Midbrain (tissue), 1 donor: ENCODE measurements at places on chromosomes 13 and 19.

GRCh38 chr19:50910722-50911121, 473 bp downstream of the KLK4 start:
- no peak for DNase-seq

GRCh38 chr13:111247552-111247951, 72.9 kb upstream of the TEX29 start:
- no peak for DNase-seq

DNA sequence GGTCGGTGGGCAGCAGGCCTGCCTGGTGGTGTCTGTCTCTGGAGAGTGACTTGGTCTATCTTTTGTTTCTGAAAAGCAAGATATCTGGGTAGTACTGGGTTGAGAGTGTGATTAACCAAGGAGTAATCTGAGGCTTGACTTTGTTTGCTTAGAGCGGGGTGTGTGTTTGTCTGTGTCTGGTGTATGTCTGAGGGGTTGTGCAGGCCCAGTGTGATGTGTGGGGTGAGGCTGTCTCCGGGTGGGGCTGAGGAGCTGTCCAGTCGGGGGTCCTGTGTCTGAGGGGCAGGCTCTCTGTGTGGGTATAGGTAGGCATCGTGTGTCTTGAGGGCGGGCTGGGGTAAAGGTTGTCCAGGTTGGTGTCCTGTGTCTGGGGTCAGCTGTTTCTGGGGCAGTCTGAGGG, 11.1 kb upstream of the TIMM50 start:
- no peak for DNase-seq

DNA sequence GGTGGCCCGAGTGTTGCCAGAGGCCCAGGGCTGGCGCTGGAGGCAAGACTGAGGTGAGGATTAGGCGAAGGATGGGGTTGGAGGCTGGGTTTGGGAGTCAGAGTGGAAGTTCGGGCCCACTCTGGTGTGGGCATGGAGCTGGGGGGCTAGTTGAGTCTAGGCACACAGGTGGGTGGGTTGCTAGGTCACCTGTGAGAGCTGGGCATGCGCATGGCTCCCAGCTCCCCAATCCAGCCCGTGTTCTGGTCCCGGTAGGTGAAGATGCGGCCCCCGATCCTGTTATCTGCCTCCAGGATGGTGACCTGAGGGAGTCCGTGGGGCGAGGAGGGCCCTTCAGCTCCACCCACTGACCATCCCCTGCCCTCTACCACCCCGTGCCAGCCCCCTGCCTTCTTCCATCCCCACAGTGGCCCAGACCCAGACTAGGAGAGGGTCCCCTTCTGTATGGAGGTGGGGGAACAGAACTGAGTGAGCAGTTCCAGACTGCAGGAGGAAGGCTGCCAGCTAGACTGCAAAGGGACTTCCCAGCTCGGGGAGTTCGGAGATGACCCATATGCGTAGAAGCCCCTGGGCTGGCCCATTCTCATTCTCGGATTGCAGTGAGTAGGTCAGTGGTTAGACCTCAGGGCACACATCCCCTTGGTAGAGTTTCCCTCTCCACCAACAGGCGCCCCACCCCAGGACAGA, 1.7 kb downstream of the IL4I1 start:
- no peak for DNase-seq

GRCh38 chr13:101967216-101967615, 434.6 kb downstream of the FGF14 start:
- DNase-seq: no peak

DNA sequence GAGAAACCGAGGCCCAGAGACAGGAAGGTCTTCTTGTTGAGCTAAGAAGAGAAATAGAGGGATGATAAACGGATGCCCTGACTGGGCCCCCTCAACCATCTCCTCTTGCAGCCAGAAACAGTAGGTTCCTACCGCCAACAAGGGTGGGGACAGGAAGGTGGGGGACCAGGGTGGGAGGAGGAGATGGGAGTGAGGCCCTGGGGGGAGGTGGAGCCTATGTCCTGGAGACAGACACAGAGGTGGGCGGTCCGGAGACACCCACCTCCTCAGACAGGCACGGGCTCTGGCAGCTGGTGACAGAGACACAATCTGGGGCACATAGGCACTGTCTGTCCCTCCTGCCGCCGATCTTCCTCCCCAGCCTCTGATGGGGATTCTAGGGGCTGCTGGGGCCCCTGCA, 16.9 kb downstream of the GADD45B start:
- DNase-seq: no peak

DNA sequence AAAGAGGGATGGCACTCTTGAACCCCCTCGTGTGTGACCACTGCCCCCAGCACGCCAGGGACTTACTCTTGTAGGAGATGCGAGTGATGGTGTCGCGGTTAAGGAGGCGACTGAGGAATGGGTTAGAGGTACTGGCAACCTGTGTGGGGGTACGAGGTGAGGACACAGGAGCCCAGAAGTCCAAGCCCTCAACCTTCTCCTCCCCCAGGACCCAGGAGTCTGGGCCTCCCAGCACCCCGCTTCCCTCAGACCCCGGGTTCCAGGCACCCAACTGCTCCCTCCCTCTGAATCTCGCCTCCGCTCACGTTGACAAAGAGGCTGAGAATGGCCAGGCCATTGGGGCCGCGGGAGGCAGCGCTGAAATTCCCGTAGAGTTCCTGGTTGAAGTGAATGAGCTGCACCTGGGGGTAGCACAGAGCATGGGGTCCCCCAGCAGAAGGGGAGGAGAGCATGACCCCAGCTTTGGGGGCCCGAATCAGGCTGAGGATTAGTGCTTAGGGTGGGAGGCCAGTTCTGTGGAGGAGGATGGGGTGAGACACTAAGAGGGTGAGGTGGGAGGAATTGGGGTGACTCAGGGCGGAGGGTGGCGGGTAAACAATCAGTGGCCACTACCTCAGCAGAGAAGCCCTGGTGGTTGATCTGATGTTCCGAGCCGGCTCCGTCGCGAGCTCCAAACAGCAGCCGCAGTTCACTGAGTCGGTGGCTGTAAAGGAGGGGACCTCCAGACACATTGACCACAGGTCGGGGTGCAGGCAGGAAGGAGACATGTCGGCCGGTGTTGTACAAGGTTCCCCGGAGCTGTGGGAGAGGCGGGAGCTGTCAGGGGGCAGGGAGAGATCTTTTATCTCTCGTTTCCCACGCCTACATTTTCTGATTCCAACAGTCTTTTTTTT, 2.5 kb upstream of the DBP start:
- no peak for DNase-seq

GRCh38 chr19:17951990-17952976, 14.6 kb upstream of the KCNN1 start:
- DNase-seq: no peak

DNA sequence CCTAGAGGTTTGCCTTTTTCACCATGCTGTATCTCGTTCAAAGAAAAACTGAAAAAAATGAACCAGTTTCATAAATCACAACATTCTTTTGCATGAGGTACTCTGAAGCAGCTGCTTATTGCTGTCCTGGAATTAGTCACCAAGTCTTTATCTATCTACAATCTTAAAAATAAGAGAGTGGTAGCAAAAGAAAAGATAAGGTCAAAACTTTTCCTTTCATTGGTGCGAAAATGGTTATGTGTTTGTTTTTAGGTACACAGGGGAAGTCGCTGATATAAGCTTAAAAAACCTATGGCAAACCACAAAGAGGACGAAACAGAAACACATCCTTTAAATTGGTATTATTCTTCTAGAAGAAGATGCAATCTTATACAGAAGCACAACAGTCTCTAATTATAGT, 20.7 kb downstream of the OBI1 start:
- DNase-seq: no peak

DNA sequence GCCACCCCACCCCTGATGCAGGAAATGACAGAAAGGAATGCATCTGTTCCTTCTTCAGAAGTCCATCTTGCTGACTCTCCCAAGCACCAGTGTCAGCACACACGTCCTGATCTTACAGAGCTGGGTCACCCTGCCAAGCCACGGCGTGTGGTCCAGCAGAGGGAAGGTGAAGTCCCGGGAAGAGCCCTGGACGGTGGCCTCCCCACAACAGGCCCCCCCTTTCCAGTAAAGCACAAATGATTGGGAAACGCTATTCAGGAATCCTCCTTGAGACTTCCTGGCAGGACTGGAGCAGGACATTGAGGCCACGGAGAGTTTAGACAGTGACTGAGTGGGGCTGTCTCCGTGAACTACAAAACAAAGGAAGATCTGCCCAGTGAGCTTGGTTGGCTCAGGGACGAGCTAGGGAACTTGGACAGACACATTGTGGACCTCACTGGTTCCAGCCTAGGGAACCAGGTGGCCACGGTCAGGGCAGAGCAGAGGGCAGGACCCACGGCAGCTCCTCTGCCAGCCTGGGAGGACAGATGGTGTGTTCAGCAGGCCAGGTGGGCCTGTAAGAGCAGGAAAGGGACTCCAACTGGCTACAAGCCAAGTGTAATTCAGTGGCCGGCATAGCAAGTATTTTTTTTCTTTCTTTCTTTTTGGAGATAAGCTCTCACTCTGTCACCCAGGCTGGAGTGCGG, 41.7 kb downstream of the ELL start:
- no peak for DNase-seq

- no peak for DNase-seq
Measured at GRCh38 chr13:40221460-40222201, 444.8 kb downstream of the FOXO1 start.

DNA sequence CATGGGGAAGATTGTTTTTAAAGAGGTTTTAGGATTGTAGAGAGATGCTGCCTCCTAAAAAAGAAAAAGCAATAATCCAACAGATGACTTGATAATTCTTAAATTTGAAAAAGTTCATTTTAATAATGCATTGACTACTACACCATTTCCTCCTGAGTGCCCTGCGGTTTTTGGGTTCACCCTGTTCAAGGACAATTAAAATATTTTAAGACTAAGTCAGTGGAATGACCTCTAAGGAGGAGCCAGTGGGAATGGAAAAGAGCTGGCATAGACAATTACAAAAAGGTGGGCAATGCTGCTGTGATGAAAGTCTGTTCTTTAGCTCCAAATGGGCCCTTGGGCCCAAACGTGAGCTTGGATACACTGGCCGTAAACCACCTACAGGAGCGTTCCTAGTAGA, 217.8 kb downstream of the LHFPL6 start:
- no peak for DNase-seq

- DNase-seq: no peak
Measured at GRCh38 chr13:110216398-110217041, 90.4 kb downstream of the COL4A1 start.

GRCh38 chr13:41722684-41723535, 238.0 kb downstream of the VWA8 start:
- DNase-seq: no peak

GRCh38 chr13:28532388-28533124, 37.6 kb upstream of the FLT1 start:
- no peak for DNase-seq

DNA sequence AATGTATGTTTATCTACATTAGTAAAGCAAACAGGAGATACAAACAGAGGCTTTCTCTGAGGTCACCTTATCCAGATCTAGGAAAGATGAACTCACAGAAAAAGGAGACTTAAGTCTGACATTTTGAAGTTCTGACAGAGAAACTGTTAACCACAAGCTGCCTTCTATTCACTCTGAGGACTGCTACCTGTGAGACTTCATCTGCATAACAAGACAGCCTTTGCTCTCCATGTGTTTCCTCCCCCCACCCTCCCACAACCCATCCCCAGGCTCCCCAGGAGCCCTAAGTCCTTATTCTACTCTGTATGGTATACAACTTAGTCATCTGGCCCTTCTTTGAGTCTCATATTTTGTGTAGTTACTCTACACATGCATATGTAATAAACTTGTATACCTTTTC, 699.0 kb downstream of the FGF9 start:
- DNase-seq: no peak

- DNase-seq: no peak
Measured at GRCh38 chr19:48874303-48875135, 2.3 kb downstream of the PPP1R15A start.

GRCh38 chr19:46755853-46756543, 9.7 kb upstream of the STRN4 start:
- DNase-seq: no peak

GRCh38 chr19:4691373-4691772, 21.2 kb upstream of the MYDGF start:
- DNase-seq: no peak

GRCh38 chr13:113080901-113081521, 24.6 kb upstream of the F7 start:
- no peak for DNase-seq
